NCI-H524 treated with DMSO at 0.1 percent for 48 hours (cell line): ENCODE measurements at places on chromosomes 5 and 9.

GRCh38 chr5:72066705-72067107, 40.6 kb upstream of the MAP1B start:
- no peak for DNase-seq

GRCh38 chr9:135215571-135216161, 128.2 kb downstream of the OLFM1 start:
- no peak for DNase-seq

DNA sequence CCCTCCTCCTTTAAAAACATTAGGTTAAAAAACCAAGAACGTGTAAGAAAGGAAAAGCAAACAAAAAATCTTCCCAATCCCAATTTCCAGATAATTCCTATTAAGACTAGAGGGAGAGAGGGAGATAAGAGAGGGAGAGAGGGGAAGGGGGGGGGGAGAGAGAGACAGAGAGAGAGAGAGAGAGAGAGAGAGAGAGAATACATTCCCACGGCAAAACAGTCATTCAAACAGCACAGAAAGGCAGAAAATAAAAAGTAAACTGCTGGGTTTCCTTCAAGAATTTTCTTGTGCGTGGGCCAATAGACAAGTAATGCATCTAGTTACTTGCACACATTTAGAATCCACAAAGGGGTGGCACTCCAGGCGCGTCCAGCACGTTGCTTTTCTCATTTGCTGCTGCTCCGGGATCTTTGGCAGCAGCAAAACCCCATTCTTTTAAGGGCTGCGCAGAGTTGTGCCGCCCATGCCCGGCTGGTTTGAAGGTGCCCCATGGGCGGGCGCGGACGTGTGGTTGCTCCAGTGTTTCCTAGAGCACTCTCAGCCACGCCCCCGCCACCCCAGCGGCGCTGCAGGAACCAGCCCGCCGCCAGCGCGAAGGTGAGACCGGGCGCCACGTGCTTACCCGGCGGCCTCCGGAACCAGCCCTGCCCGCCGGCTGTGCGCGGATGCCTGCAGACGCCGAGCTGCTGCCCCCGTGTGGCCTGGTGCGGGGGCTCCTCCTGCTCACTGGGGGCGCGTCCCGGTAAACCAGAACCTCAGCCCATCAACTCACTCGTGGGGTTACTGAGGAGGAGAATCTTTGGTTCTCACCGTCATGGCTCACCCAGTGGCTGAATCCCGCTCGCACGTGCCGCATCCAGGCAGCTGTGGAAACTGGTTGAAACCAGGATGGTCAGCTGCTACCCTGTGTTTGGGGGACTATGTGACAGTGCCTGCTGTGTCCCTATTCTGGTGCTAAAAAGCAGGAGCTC, 44.6 kb downstream of the STC2 start:
- DNase-seq: peak; percentile 30

DNA sequence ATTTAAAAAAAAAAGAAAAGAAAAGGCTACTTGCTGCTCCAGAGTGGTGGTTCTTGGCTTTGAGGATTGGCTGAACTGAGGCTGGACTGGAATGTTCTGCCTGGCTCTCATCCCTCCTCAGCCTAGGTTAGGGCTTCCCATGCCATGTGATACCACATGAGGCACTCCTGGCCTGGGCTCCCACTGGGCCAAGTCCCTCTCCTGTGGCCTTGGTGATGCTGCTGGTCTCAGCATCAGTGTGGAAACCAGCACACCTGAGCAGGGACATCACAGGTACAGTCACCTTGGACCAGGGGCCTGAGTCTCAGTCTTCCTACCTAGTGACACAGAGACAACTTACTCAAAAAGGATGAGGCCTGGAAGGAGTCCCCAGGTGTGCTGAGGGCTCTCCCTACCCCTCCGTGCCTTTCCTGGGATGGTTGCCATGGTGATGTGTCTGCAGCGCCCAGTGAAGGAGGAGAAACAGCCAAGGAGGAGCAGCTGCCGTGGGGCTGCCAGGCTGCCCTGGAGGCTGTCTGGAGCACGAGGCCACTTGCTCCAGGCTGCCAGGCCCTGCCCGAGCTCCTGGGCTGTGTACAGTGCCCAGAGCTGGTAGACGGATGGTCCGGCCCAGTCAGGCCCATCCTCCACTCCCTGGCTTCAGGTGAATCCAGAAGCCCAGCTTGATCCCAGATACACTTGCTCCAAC, 71.0 kb downstream of the WNK2 start:
- DNase-seq: peak; percentile 47

- no peak for DNase-seq
These were observed 10.3 kb downstream of the CDC37L1 start for GRCh38 chr9:4689687-4690104.

DNA sequence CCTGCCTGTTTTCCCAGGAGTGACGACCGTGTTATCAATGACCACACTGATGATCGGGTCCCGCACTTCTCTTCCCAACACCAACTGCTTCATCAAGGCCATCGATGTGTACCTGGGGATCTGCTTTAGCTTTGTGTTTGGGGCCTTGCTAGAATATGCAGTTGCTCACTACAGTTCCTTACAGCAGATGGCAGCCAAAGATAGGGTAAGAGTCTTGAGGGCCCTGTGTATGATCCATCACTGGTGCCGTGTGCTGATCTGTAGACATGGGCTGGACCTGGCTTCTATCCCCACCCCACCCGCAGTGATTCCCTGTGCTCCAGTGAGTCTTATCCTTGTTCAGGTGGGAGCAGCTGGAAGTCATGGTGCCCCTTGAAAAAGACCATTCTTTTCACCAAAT, 26.0 kb downstream of the GABRP start:
- DNase-seq: peak; percentile 29

- DNase-seq: no peak
These were observed 16.1 kb downstream of the SNX18 start for GRCh38 chr5:54533541-54534190.

GRCh38 chr9:129109537-129109903, 1.1 kb downstream of the CRAT start:
- no peak for DNase-seq

- no peak for DNase-seq
These were observed 29.0 kb downstream of the FAT2 start for GRCh38 chr5:151562019-151562707.

DNA sequence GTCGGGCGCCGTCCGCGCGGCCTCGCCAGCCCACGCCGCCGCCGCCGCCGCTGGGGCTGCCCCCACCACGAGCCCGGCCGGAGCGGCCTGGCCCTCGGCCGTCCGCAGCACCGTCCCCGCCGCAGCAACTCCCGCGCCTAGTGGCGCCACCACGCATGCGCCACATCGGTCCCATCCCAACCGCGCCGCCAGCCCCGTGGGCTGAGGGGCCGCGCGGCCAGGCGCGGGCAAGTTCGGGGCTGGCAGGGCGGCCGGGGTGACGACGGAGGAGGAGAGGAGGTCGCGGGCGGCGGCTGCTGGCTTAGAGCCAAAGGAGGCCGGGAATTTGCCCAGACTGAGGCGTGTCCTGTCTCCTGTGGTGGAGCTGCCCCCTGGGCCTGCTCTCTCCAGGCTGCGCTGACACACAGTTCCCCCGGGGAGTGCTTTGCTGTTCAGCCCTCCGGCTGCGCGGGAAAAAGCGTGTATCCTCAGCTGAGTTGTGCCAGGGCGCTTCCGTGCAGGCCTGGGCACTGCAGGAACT, at the start of gene TUSC1:
Gene TUSC1 (minus strand): TSS at position 298 of the 520 bp plus-strand sequence. CDS start 132 bp downstream, at position 166.
- DNase-seq: peak; percentile 48

DNA sequence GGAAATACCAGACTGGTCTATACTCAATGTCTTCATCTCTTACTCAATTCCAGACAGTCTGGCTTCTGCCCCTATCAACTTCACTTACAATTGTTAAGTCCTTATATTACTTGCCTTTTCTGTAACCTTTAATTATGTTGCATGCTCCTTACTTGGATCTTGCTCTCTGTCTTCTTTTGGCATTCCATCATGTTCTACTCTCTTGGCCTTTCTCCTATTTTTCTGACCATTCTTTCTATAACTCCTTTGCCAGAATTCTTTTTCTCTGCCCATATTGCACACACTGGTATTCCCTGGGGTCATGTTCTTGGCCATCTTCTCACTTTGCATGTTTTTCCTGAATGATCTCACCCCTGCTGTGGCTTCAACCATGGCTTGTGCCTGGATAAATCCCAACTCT, 209.8 kb upstream of the ZNF462 start:
- DNase-seq: no peak

GRCh38 chr9:133951265-133951664, 40.9 kb downstream of the VAV2 start:
- no peak for DNase-seq

DNA sequence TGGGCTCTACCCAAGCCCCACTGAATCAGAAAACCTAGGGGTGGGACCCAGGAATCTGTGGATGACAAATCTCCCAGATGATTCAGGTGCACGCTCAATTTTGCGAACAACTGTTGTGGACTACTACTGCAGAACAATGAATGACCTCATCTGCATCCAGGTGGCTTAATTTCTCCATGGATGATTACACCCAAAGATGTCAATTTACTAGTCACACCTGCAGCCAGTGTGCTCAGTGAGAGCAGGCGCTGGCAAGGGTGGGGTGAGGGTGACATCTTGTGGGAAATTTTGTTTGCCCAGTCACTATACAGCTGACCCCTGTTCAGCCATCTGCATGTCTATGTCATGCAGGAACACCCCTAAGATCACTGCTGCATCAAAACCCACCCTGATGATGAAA, 118.2 kb downstream of the ENTREP1 start:
- DNase-seq: no peak

DNA sequence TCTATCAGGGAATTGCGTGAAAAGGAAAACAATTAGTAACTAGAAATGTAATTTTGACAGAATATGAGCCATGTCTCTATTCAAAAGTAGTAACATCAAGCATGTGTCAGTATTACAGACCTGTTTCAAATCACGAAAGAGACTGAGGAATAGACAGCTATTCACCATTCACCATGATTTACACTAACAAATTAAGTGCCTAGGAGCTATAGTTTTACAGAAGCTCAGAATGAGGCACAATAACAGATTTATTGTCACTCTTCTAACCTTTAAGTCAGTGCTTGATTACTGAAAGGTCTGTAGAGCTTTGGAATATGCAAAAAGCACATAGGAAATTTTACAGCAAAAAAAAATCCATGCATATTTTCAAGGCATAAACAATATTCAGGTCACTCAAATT, 208.2 kb downstream of the SLCO4C1 start:
- no peak for DNase-seq

DNA sequence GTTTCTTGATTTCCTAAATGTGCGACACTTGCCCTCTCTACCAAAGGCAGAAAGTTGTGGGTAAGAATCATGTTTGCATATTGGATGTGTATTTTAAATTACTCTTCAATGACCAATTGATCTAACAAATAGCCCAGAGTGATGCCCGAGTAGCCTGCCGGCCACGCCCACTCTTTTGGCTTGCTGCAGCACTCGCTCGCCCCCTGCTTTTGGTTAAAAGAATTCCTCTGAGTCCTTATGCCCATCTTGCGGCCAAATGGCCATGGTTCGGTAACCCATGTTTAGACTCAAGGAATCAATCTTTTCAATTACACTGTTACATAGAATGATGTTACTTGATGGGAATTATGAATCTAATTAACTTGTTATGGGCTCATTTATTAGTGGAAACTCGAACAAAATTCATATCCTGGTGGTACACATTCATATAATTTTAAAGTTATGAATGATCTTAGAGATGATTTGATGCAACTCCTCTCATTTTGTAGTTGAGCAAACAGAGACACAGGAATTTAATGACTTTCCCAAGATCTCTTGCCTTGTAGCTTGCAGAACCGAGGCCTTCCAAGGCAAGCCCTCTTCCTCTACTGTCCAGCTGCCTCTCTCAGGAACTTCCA, 36.5 kb downstream of the PPIC start:
- no peak for DNase-seq

DNA sequence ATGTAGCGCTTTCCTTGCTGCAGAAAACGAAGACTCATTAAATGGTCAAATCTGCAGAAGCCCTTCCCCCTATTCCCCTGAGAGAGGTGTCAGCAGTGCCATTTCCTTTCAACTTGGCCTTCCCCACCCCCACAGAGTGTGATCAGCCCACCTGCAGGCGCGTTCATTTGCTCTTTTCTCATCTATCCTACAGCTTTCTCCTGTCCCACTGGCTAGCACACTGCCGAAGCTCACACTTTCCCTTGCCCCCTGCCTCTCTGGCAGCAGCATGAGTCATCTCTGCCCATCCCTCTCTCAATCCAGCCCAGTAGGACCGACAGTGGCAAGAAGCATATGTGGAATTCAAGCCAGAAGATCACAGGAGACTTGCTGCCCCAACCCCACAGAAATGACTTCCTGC, 213.8 kb downstream of the FAM114A2 start:
- DNase-seq: no peak

GRCh38 chr5:34930870-34931269, 1.5 kb downstream of the DNAJC21 start:
- no peak for DNase-seq

DNA sequence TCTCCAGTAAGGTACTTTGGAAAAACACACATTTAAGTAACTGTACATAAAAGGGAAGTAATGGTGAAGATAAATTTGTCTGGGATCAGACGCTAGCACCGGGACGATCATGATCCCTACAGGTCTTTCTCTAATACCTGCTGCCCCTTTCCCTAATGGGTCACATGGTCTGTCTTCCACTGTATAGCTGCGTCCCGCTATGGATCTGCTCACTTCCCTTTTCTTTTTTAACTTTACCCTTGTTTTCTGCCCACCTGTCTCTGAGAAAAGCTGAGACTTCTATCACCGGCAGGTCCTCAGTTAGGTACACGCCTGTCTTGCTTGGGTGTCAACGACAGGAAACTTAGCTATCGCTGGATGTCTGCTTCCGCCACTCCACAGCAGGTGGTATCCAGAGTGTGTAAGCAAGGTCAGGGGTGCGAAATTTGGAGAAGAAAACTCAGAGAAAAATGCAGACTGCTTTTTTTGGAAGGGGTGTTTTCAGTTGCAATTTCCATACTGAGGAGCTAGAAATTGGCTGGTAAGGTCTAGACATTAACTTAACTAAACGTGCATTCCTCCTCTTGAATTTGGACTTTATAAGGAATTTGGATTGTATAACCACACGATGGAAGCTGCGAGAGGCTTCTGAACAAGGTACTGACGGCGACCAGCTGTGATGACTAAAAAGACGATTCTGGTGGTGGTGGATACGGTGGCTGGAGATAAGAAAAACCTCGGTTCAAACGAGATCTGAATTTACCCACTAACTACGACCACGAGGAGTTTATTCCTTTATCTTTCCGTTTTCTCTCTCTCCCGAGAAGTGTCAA, 1.1 kb upstream of the ICE1 start:
- DNase-seq: no peak

GRCh38 chr9:32603914-32604852, 31.2 kb upstream of the NDUFB6 start:
- no peak for DNase-seq

DNA sequence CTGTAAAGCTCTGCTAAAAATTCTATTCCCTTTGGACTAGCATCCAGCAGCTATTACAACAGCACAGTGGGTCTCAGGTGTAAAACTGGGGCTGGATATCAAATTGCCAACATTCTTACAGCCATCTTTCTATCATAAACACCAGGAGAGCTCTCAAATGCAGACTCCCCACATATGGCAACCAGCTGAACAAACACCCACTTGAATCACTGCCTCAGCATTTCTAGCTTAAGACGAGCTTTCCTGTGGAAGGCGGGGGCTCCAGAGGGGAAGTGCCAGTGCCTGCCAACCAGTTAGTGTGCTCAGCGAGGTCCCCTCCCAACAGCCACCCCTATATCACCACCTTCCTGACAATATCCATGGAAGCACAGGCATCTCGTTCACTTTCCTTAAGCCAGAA, 62.2 kb downstream of the IPPK start:
- peak; percentile 70 for DNase-seq
